ENCODE measurements at places on chromosomes 5 and 9.

- no peak for DNase-seq
Measured at GRCh38 chr9:127546125-127546832, 65.8 kb upstream of the STXBP1 start.

DNA sequence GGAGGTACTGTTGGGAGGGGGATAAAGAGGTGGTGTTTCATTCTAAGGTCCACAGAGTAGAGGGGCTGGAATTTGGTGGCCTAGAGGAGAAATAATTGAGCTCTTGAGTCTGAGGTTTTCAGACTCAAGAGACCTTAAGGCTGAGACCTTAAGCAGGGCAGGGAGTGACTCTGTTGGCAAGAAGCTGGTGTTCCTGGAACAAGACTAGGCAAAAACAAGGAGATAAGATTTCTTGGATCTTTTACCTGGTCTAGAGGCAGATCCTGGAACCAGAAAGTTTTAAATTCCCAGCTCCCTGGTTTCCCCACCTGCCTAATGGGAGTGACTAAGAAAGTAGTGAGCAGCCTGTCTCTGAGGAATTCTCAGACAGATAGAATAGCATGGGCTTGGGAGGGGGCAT is 4.1 kb upstream of the CCL21 start:
- DNase-seq = no peak

- DNase-seq = peak; percentile 60
Measured at GRCh38 chr9:87497604-87498045, at the start of gene DAPK1. Gene DAPK1 (plus strand): TSS chr9:87497867. CDS start chr9:87499078, 1,211 bp downstream.

DNA sequence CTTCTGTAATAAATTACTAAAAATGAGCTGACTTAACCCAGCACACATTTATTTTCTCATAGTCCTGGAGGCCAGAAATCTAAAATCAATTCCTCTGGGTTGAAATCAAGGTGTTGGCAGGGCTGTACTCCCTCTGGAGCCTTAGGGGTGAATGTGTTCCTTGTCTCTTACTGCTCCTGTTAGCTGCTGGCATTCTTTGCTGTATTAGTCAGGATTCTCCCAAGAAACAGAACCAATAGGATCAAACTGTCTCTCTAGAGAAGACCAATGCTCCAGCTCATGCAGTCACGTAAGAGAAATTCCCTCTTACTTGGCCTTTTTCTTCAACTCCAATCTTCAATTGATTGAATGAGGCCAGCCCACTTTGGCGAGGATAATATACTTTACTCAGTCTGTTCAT is 15.3 kb upstream of the CD180 start:
- no peak for DNase-seq

DNA sequence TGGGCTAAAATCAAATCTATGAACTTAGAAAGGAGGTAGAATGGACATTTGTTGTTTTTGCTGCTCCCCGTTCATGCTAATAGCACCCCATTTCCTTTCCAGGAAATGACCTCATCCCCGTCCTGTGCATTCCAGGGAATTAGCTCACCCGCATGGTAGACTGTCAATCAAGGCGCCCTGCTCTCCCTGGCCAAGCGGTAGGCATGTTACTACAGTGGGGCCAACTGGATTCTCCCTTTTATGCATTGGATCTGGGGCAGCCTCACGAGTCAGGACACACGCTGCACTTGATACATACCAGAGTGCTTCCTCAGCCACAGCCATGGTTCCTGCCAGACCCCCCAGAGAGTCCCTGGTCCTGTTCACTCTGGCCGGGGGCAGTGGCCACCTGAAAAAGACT is 111.0 kb upstream of the PTCH1 start:
- no peak for DNase-seq

DNA sequence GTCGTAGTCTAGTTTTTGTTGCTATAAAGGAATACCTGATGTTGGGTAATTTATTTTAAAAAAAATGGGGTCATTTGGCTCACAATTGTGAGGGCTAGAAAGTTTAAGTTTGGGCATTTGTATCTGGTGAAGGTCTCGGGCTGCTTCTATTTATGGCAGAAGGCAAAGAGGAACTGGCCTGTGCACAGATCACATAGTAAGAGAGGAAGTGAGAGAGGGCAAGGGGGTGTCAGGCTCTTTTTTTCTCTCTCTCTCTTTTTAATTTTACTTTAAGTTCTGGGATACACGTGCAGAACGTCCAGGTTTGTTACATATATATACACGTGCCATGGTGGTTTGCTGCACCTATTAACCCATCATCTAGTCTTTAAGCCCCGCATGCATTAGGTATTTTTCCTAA is 453.3 kb downstream of the DIRAS2 start:
- DNase-seq = no peak

DNA sequence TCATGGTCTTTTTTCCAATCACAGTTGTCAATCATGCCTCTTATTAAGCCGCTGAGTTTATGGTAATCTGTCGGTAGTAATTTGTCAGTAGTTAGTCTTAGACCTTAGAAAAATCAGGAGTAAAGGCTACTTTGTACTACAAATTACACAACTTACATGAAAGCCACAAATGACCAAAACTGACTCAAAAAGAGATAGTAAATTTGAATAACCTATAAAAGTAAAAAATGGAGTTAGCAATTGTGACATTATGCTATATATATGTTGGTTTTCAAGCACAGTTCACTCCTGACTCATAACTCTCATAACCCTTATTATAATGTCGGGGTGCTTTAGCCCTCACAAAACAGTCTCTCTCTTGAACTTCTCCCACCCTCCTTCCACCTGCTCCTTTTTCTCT is 251.8 kb downstream of the ROR2 start:
- no peak for DNase-seq

DNA sequence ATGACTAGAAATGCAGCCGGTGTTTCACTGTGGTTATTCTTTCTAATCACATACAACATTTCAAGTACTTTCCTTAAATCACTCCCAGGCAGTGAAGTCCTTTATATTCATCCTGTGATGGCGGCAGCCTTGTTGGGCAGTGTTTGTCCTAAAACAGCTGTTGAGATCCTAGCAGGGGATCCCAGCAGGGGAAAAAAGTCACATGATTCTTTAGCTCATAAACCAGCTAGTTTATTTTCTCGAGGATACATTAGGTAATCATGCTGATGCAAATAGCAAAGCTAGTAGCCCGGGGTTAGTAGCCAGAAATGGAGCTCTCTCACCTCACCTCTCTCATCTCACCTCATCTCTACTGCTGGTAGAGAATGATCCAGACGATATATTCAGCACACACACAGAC is 70.5 kb downstream of the FOXD1 start:
- no peak for DNase-seq

DNA sequence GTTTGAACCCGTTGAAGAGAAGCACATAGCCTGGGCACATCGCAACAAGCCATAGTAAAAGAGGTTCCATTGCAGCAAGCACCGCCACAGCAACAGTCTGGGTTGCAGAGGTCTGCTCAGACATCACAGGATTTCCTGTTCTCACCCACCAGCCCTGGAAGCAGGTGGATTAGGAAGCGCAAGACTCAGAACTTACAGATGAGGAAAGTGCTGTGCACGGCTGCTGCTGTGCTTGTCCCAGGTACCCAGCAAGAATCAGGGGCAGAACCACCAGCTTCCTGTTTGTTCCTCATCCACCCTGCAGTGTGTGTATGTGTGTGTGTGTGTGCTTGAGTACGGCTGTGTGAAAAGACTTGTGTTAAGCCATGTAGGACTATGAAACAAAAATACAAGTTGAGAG is 124.7 kb upstream of the IRX2 start:
- no peak for DNase-seq

GRCh38 chr5:337563-338130 is 16.1 kb downstream of the AHRR start:
- no peak for DNase-seq

DNA sequence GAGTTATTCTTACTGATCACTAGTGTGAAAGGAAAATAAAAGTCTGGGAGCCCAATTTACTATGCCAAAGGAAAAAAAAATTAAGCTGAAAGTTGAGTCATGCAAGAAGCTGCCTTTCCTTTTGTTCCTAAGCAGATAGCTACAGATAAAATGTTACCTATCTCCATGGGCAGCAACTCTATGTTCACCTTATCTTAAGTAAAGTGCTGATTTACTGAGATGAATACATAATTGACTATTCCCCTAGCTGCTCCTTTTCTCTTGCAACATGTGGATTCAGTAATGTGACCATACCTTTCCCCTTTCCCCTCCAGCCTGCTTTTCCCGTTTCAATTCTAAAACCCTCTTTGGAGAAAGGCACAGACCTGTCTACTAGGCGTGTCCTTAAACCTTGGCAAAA is 62.7 kb upstream of the NR5A1 start:
- DNase-seq = no peak

DNA sequence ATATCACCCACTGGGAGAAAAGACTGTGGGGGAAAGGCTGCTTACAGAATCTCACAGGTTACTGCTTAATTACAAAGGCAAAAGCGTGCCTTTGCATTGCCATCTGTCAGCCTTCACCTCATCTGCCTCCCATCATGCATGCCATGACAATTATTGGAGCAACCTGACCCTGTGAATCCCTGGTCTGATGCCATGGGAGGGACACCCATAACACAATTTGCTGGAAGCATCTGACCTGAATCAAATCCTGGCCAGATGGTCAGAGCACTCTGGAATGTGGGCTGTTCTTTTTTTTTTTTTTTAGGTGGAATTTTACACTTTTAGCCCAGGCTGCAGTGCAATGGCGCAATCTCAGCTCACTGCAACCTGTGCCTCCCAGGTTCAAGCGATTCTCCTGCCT is 11.6 kb upstream of the RETREG1 start:
- DNase-seq = peak; percentile 95

DNA sequence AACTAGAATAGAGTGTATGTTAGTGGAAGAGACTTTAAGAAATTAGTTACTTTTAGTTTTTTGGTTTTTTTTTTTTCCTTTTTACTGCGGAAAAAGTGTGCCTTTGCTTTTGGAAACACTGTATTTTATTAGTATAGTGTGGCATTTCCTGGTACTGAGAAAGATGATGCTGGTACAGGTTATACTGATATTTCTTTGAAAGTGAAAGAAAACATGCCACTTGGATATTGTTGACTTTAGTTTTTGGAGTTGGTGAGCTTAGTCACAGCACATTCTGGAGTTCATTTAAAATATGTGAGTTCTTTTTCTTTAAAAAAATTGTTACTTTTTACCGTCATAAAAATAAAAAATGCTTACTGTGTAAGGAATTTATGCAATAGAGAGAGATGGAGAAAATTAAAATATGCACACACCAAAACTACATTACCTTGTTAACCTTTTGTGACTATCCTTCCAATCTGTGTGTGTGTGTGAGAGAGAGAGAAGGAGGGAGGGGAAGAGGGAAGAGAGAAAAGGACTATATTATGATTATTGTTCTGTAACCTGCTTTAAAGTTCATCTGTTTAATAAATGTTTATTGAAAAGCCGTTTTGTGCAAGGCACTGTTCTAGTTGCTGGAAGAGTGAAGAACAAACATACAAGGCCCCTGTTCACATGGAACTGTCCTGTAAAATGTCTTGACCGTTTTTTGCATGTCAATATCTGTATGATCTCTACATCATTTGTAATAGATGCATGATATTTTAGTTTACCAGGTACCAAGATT is 1.9 kb downstream of the UGCG start:
- no peak for DNase-seq

DNA sequence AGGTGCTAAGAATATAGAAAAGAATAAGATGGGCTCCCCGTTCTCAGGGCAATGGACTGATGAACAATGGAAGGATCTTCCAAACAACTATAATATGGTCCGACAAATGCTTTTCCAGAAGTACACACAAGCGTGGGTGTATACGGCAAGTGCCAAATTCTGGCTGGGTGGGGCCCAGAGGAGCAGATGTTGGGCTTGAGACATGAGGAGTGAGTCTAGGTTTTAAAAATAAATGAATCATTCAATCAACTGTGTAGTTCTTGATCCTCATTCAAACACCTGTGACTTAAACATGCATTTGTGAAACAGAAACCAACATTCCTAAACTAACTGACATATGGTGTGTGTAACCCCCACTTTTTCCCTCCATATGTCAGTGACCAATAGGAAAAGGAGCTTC is 47.9 kb downstream of the MFAP3 start:
- peak; percentile 75 for DNase-seq

GRCh38 chr5:96220610-96221390 is 212.2 kb downstream of the PCSK1 start:
- DNase-seq = no peak

DNA sequence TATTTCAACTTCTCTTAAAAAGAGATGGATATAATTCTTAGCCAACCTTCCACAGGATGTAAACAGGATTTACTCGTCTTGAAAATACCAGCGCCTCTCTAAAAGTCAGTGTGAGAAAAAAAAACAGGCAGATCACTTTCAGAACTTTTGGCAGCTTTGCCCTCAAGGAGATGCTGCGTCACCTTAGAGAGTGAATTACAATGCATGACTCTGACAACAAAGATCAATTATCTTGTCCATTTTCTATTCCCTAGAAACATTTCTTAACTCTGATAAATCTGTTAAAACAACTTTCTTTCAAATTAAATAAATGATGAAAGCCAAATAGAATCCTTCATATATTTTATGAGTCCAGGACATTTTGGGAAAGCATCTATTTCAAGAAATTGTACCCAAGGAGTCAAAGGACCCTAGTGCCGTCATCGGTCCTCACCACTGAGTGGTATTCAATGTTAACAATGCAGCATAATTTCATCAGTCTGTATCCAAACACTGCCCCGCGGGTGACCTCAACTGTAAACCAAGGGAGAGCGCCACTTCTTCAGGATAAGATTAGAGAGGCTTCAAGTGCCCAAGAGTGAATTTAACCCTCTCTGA is 536.0 kb downstream of the PDE4D start:
- no peak for DNase-seq

- no peak for DNase-seq
Measured at GRCh38 chr9:93546356-93546755, 30.0 kb upstream of the PHF2 start.

GRCh38 chr9:88808019-88808656 is 183.1 kb upstream of the S1PR3 start:
- DNase-seq = no peak

DNA sequence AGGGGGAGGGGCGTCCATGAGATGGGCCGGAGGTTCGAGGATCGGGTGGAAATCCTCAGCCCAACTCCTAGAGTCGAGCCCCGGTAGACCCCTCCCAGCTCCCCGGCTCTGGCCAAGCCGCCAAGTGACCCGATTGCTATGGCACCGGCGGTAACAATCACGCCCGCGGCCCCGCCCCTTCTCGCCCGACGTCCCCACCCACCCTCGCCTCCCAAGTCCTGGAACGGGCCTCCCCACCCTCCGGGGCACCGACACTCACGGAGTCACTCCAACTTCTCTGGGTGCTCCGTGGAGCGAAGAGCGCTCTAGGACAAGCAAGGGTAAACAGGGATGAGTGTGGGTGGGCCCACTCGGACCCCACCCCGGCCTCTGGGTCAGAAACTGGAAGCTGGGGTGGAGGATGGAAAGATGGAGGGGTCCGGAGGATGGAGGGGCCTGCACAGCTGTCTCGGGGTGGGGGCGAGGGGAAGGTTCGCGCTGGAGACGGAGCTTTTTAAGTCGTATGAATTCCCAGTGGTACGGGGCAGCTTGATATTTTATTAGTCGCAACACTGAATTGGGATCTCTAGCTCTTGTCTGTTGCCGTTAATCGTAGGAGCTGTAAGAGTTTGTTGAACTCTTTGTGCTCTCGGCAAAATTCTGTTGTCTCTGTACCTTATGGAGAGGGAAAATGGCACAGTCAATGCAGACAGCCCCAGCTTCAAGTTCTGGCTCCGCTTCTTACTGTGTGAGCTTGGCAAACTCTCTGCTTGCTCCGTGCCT is at the start of gene SPACA9:
Gene SPACA9 (plus strand): TSS at position 204 of the 762 bp plus-strand sequence. CDS start 5,050 bp downstream, outside the sequence.
- peak; percentile 23 for DNase-seq

GRCh38 chr9:26748449-26749058 is 144.0 kb downstream of the CAAP1 start:
- DNase-seq = no peak

GRCh38 chr9:113164536-113165300 is 13.9 kb downstream of the SLC31A2 start:
- no peak for DNase-seq

GRCh38 chr9:35340046-35340445 is 149.9 kb upstream of the RUSC2 start:
- no peak for DNase-seq

- no peak for DNase-seq
Measured at GRCh38 chr9:20526500-20527319, 95.6 kb downstream of the MLLT3 start.
